ENCODE measurements at places on chromosomes 13 and 19.

DNA sequence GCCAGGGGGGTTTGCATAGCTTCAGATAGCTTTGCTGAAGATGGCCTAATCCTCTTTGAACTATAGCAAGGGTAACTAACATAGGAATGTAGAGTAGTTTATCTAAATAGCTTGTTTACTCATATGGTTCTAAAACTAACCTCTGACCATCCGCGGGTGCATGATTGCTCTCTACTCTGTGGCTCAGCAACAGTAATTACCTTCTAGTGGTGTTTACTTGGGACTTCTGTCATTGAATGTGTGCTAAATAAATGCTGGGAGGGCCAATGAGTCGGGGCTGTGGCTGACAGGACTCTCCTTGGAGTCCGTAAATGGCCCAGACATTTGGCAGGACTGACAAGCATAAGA lies 1461.9 kb downstream of the UQCRFS1 start:
- no peak for DNase-seq

- DNase-seq, result no peak
These were observed 23.0 kb downstream of the HS6ST3 start for GRCh38 chr13:96112936-96113335.

DNA sequence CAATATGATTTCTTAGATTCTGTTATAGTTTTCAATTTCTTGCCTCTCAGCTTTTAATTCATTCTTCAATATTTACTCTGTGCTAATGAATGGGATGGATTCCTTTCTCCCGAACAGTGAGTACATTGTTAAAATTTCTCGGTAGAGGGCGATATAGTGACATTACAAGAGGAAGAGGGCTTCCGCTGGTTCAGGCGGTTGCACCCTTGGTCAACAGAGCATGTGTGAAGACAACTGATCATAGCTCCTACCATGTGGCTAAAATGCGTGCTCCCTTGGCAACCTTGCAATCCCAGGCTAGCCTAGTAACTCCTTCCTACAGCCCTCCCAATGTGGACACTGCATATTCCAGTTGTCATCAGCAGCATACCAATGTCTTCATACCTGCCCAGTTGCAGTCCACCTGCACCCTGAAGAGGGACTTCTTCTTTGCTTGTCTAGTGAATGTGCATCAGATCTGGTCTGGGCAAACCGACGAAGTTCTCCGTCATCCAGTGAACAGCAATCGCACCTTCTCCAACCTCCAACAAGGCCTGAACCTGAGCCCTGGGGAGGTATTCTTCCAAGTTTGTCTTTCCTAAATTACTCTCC lies 653.0 kb upstream of the GPC6 start:
- no peak for DNase-seq

DNA sequence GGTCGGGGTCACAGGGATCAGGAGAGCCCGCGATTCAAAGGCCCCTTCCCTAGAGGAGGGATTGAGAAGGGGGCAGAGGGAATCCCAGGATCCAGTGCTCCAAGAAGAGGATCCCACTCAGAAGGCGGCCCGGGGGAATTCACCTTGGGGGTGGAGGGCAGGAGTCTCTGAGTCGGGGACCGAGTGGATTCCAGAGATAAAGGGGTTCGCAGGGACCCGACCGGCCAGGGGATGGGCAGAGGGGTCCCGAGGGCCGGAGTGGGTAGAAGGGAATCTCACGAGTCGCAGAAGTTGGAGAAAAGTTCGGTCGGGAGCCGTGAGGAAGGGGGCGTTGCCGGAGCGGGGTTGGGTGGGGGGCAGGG lies 261 bp downstream of the PRKD2 start:
- DNase-seq, result no peak

DNA sequence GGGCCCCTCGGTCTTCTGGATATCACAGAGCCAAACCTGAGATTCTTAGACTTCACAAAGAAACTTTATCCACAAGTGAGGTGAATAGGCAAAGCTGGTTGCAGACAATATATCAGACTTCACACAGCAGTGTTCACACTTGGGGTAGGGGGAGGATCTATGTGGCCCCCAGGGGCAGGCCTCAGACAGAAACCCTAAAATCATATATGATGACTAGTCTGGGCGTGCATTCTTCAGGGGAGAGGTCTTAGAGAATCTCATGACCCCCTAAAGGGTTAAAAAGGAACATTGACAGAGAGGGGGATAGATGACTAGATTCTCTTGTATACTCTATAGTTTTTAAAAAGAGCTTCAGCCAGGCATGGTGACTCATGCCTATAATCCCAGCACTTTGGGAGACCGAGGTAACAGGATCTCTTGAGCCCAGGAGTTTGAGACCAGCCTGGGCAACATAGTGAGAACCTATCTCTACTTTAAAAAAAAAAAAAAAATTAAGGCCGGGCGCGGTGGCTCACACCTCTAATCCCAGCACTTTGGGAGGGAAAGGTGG lies 2.8 kb downstream of the TYROBP start:
- no peak for DNase-seq

DNA sequence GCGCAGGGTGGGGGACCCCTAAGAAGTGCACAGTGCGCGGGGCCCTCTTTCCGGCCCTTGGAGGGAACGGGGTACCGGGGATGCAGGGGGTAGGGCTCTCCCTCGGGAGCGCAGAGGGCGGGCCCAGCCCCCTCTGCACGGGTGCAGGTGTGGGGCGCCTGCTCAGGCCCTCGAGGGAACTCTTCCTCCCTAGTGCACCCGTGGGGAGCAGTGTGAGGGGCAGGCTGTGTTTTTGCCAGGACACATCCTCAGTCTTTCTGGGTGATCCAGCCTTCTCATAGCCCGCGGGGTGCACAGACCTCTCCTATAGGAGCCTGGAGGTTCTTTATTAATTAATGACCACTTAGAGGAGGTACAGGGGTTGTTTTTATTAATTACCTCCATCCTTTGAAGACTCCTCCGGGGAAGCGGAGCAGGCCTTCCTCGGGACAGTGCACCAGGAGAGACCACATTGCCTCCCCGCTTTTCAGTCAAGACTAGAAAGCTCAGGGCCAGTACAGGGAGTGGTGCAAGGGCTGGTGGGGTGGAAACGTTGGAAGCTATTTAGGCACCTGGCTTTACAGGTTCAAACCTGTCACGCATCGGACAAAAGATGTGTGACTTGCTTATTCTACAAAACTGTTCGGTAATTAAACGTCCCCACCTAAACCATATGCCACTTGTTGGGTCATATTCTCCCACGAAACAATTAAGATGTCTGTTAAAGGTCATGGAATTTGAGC lies 598 bp upstream of the GJB6 start:
- no peak for DNase-seq

DNA sequence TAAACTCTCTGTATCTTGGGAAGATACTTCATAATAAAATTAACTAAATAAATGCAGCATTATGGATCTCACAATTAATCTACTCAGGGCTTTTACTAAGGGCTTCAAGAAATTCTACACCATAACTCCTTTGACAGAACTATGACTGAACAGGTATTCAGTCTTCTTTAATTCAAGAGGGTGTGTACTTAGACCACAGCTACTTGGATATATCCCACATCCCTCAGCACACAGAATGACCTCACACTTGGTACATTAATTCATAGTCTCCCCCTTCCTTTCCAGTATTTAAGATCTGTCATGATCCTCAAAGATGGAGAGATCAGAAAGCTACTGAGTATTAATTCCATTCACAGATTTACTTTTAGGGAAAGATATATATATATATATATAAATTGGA lies 11.6 kb downstream of the DIAPH3 start:
- DNase-seq, result no peak

GRCh38 chr13:100470866-100471505 lies 117.6 kb downstream of the GGACT start:
- DNase-seq, result no peak

GRCh38 chr13:112177450-112178288 lies 110.7 kb downstream of the SOX1 start:
- no peak for DNase-seq

DNA sequence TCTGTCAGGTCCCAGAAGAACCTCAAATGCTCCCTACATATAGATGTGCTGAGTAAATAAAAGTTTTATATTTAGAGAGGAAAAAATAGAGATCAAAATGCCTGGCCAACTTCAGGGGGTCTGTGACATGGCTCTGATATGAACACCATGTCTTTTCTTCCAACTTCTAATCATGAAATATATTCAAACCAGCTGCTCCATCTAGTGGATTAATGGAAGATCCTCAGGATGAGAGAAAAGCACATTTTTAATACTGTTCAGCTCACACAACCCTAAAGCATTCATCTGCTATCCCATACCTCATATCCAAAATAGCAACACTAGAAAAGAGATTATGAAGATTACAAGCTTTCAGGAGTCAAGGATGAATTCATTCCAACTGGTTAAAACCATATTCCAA lies 56.0 kb upstream of the DOCK9 start:
- no peak for DNase-seq

All from NCI-H1105 (cell line).